ENCODE measurements at places on chromosomes 7 and 10. TPM values are rescaled to one million over a fixed set of nuclear protein-coding genes. Genes with fewer than 3 reads are reported as not detected.
A peak's percentile ranks its signal among the peaks of the same experiment; 100 is the strongest.

DNA sequence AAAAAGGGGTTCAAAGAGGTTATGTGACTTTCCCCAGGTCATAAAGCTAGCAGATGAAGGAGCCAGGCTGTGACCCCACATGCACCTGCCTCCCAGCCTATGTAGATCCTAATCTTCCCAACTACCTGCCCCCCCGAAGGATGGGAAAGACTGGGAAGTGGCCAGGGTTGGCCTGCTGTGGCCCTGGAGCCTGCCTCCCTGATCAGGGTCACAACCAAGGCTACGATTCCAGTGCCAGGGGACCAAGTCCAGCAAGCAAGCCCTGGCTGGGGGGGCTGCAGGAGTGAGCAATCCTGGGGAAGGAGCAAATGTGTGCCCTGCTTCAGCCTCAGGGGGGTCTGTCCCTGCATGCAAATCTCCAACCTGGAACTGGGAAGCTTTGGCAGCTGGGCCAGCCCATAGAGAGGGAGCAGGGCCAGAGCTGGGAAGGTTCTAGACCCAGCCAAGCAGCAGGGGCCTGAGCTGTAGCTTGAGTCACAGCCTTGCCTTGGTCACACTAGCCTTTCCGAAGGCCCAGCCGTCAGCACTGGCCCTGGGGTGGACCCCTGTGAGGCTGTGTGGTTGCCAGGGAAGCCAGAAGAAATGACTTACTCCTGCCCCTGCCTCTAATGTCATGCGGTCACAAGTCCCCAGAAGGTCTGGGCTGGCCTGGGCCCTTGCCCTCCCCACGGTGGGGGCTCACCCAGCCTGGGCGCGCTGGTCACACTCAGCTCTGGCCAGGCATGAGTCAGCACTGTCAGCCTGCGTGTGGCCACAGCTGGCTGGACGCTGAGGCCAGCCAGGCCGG is 96.4 kb upstream of the ZMIZ1 start:
- peak overlapping the region; percentile 91 for H3K27ac ChIP-seq
- peaks cover 30% of the 10 kb centered on the region for H3K4me1 ChIP-seq
- H3K4me3 ChIP-seq = no peak overlapping the region
- H3K36me3 ChIP-seq = no peaks in the 10 kb centered on the region
- no peaks in the 10 kb centered on the region for H3K27me3 ChIP-seq

DNA sequence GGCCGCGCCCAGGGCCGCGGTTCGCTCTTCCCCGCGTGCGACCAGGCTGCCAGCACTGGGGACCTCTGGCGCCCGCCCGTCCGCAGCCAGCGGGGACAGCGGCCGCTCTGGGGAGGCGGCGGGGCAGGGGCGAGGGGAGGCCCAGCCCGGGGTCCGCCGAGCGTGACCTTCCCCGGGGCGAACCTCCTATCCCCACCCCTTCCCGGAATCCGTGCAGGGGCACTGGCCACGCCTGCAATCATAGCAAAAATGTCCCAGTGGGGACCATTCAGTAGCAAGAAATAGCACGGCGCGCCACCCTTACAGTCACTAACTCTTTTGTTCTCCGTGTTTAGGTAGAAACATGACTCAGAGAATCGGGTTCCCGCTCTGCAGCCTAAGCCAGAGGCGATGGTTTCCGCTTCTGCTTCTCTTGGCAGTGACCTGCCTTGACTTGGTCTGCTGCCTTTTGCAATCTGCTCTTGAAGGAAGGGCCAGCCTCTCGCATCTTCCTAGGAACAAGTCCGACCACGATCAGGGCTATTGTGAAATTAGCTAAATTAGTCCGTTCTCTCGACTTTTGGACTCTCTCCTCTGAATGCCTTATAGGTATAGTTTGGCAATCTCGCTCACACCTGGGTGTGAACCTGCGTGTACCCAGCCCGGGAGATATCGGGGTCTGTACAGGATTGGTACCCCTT is 79.3 kb upstream of the ACBD5 start:
- H3K27me3 ChIP-seq = no peaks in the 10 kb centered on the region
- H3K36me3 ChIP-seq = no peaks in the 10 kb centered on the region
- H3K27ac ChIP-seq = no peak overlapping the region
- H3K4me3 ChIP-seq = peak overlapping the region; percentile 29

DNA sequence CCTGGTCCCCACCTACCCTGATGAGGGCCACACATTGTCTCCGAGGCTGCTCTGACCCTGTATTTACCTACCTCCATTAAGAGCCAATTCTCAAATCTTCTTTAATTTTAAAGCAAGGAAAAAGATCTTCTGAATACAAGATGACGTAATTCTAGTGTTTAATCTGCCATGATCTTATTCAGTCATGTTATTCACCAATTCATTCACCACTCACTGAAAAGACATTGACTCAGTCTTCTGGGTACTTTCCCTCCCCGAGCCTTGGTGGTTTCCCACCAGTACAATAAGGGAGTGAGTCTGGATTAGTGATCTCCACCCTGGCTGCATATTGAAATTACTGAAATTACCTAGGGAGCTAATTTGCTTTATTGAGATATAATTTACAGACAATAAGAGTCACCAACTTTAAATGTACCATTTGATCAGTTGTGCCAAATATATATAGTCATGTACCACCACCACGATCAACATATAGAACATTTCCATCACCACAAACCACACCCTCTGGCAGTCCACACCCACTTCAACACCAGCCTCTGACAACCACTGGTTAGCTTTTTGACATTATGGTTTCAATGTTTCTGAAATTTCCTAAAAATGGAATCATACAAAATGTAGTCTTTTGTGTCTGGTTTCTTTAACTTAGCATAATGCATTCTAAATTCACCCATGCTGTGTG is 117.5 kb upstream of the UNC5B start:
- no peak overlapping the region for H3K27ac ChIP-seq
- DNase-seq = no peak
- H3K36me3 ChIP-seq = no peaks in the 10 kb centered on the region
- H3K4me3 ChIP-seq = no peak overlapping the region
- no peaks in the 10 kb centered on the region for H3K27me3 ChIP-seq
- no peaks in the 10 kb centered on the region for H3K4me1 ChIP-seq

DNA sequence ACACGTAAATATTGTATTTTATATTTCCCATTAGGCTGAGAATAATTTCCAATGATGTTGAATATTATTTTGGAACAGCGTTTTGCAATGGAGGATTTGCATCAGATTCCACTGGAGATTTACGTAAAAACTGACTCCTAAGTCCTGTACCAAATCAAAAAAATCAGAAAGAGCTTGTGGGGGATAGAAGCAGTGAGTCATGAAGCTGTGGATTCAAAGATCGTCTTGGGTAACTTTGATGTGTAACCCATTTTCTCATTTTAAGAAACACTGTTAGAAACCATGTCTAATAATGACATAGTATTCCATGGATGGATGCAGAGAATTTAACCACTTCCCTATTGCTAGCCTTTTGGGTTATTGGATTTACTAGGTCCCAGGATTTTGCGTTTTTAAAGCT is 158.6 kb downstream of the INHBA start:
- H3K4me1 ChIP-seq = no peaks in the 10 kb centered on the region
- DNase-seq = no peak
- no peak overlapping the region for H3K27ac ChIP-seq
- H3K4me3 ChIP-seq = no peak overlapping the region

- peaks cover 4% of the 10 kb centered on the region for H3K4me1 ChIP-seq
- no peak overlapping the region for H3K27ac ChIP-seq
- no peak for DNase-seq
- H3K36me3 ChIP-seq = no peaks in the 10 kb centered on the region
- H3K4me3 ChIP-seq = no peak overlapping the region
Observed at GRCh38 chr7:106122713-106123112, 10.6 kb upstream of the SYPL1 start.

DNA sequence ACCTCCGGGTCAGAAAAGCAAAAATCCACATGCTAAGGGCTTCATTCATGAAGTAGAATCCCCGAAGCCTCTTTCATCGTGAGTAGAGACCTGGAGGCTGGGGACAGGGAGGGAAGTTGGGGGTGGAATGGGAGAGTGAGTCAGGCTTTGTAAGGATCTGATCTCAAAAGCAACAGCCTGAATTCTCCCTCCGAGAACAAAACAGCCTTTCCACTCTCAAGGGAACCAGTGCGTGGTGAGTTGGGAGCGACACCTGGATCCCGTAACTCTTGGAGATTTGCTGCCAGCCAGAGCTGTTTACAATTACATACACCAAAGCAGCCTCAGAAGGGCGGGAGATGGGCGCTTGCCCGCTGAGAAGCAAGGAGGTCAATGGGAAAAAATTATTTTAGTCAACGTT is 10.8 kb downstream of the AFAP1L2 start:
- H3K27ac ChIP-seq = no peak overlapping the region
- no peaks in the 10 kb centered on the region for H3K4me1 ChIP-seq
- DNase-seq = no peak
- H3K4me3 ChIP-seq = no peak overlapping the region
- peaks cover 2% of the 10 kb centered on the region for H3K27me3 ChIP-seq
- no peaks in the 10 kb centered on the region for H3K36me3 ChIP-seq

- H3K27ac ChIP-seq = no peak overlapping the region
- no peaks in the 10 kb centered on the region for H3K36me3 ChIP-seq
- no peaks in the 10 kb centered on the region for H3K27me3 ChIP-seq
- no peak for DNase-seq
Observed at GRCh38 chr10:55203319-55203718, 402.3 kb upstream of the PCDH15 start.

- no peak overlapping the region for H3K27ac ChIP-seq
- no peaks in the 10 kb centered on the region for H3K27me3 ChIP-seq
- H3K4me3 ChIP-seq = no peak overlapping the region
- H3K4me1 ChIP-seq = no peaks in the 10 kb centered on the region
Observed at GRCh38 chr7:147915781-147916180, 674.8 kb upstream of the C7orf33 start.

OPN4 gene
- not detected for total RNA-seq

HTRA1 gene
- total RNA-seq = 27.3 TPM

- H3K4me1 ChIP-seq = no peaks in the 10 kb centered on the region
- H3K27me3 ChIP-seq = no peaks in the 10 kb centered on the region
- H3K4me3 ChIP-seq = no peak overlapping the region
- DNase-seq = no peak
Observed at GRCh38 chr10:112835217-112835715, 114.8 kb upstream of the TCF7L2 start.

GRCh38 chr10:131921184-131921583 is 20.4 kb downstream of the PPP2R2D start:
- no peak overlapping the region for H3K27ac ChIP-seq
- no peaks in the 10 kb centered on the region for H3K27me3 ChIP-seq
- no peaks in the 10 kb centered on the region for H3K36me3 ChIP-seq
- no peaks in the 10 kb centered on the region for H3K4me1 ChIP-seq
- no peak overlapping the region for H3K4me3 ChIP-seq

- H3K4me3 ChIP-seq = no peak overlapping the region
- H3K36me3 ChIP-seq = no peaks in the 10 kb centered on the region
- H3K4me1 ChIP-seq = no peaks in the 10 kb centered on the region
- H3K27ac ChIP-seq = no peak overlapping the region
- no peaks in the 10 kb centered on the region for H3K27me3 ChIP-seq
- peak; percentile 30 for DNase-seq
Observed at GRCh38 chr10:15262036-15262713, 93.7 kb upstream of the NMT2 start.

CYREN gene
- total RNA-seq = 47.3 TPM

LRRN3 gene
- total RNA-seq = 49.1 TPM

NT5C3A gene
- total RNA-seq = 23.8 TPM
